ENCODE measurements at places on chromosomes 3 and 15.

- H3K4me3 ChIP-seq = no peak overlapping the region
- H3K27ac ChIP-seq = no peak overlapping the region
- no peaks in the 10 kb centered on the region for H3K36me3 ChIP-seq
- no peak for DNase-seq
- H3K27me3 ChIP-seq = peaks cover 7% of the 10 kb centered on the region
- H3K4me1 ChIP-seq = no peaks in the 10 kb centered on the region
These were observed 445.6 kb upstream of the FRG2C start for GRCh38 chr3:75218577-75218976.

GRCh38 chr3:195746751-195747150, 26.0 kb downstream of the MUC20 start:
- H3K4me1 ChIP-seq = peaks cover 11% of the 10 kb centered on the region
- no peak for DNase-seq
- no peak overlapping the region for H3K27ac ChIP-seq

- H3K4me3 ChIP-seq = no peak overlapping the region
- H3K27ac ChIP-seq = no peak overlapping the region
- DNase-seq = no peak
- no peaks in the 10 kb centered on the region for H3K36me3 ChIP-seq
These were observed 2.7 kb downstream of the LINGO1 start for GRCh38 chr15:77630056-77630455.

- peaks cover 3% of the 10 kb centered on the region for H3K36me3 ChIP-seq
- H3K27me3 ChIP-seq = peaks cover 14% of the 10 kb centered on the region
- H3K27ac ChIP-seq = no peak overlapping the region
- H3K4me3 ChIP-seq = no peak overlapping the region
- peaks cover 12% of the 10 kb centered on the region for H3K4me1 ChIP-seq
- DNase-seq = no peak
These were observed 7.2 kb downstream of the DNASE1L3 start for GRCh38 chr3:58203541-58203940.

DNA sequence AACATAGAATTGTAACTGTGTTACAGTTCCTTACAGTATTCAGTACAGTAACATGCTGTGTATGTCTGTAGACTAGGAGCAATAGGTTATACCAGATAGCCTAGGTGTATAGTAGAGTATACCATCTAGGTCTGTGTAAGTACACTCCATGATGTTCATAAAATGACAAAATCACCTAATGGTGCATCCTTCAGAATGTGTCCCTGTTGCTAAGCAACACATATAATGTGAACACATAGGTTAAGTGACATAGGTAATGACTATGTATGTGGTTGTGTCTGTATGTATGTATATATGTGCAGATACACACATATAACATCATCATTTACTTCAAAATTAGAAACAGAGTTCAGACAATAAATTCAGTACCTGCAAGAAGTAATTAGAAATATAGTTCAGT, 146.8 kb upstream of the GAP43 start:
- H3K27me3 ChIP-seq = peaks cover 5% of the 10 kb centered on the region
- H3K36me3 ChIP-seq = no peaks in the 10 kb centered on the region
- no peak for DNase-seq
- no peak overlapping the region for H3K27ac ChIP-seq
